Mammary epithelial cell (primary cell): ENCODE measurements at places on chromosomes 16 and 17.

DNA sequence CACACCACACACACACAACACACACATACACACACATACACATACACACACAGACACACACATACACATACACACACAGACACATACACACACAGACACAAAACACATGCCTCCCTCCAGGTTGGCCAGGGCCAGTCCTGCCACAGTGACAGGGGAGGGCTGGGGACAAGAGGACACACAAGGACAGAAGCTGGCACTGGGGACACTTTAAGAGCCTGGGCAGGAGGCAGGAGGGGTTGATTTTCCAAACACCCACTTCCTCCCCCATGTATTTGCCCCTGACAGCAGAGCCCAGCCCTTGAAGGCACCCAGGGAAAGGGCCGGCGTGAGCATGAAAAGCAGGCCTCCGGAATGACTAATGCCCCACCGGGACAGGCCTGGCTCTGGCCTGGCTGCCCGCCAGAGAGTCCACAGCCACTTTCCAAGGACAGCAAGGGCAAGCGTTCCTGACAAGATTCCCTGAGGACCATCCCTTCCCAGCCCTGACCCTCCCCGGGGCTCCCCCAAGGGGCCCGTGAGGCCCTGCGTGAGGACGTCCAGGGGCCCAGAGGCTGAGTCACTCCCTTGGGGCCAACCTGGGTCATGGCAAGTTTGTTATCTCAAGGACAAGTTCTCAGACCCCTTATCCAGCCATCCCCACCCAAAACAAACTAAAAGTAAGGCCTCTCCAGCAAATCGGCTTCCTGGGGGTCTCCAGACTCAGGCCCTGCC, 235.6 kb downstream of the ZNF423 start:
- DNase-seq: no peak

DNA sequence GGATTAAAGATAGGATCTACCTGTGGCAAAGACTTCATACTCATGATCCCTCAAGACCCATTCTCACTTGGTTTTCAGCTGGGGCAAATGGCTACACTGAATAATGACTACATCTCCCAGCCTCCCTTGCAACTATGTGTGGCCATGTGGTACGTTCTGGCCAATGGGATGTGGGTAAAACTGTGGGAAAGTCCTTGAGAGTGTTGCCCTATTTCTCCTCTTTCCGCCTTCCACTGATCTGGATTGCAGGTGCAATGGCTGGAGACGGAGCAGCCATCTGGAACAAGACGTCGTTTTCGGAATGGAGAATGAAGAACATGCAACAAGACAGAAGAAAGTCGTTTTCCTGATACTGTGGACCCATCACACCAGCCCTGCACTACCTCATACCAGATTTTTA, 48.5 kb downstream of the HAPSTR1 start:
- peak; percentile 30 for DNase-seq

DNA sequence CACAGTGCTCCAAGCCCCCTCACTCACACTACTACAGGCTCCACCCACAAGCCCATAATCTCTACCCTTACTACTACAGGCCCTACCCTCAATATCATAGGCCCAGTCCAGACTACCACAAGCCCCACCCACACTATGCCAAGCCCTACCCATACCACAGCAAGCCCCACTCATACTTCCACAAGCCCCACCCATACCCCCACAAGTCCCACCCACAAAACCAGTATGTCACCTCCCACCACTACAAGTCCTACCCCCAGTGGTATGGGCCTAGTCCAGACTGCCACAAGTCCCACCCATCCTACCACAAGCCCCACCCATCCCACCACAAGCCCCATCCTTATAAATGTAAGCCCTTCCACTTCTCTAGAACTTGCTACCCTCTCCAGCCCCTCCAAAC, 13.8 kb downstream of the RIPOR1 start:
- peak; percentile 42 for DNase-seq

DNA sequence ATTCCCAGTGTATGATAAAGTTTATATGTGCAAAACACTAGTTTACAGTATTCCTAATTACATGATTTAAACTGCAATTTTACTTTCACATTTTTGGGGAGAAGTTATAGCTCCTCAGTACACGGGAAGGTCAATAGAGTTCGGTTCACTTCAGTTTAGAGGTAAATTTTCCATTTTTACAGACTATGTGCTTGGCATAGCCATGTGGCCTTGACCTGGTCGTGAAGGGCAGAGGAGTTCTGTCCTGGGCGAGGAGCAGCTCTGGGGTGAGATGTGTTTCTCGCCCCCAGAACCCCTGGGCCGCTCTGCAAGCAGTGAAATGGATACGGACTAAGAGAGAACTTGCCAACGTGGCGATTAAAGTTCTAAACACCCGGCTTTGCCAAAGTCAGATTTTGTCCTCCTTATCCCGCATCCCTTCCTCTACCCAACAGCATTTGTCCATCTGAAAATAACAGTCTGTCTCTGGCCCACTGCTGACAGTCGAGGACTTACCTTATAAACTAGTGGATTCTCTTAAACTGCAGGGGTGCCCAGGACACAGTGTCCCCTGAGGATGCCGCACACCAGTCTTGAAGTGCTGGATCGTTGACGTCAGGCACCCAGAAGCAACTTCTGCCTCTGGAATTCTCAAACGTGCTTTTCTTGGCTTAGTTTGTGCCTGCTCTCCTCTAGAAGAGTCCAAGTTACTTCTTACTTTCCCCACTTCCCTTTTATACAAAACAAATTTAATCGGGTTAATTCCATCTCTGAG, 1.5 kb upstream of the SIAH1 start:
- no peak for DNase-seq

DNA sequence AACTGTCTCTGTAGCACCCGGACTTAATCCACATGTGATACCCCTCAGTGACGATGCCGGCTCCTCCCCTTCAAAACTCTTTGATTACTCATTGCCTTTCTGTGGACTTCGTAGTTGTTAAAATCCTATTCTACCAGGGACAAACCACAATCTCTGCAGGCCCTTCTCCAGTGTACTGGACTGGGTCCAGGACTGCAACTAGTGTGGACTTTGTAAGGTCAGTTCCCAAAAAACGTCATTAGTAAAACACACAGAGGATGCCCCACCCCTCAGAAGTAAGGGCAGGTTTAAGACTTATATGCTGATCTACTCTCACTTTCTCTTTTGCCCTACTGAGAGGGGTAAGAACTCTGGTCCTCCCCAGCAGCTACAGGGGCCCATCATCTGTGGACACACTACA, 10.5 kb upstream of the NUDT7 start:
- no peak for DNase-seq
